ENCODE measurements at places on chromosomes 4 and X. TPM values are rescaled to one million over a fixed set of nuclear protein-coding genes. Genes with fewer than 3 reads are reported as not detected.
A peak's percentile ranks its signal among the peaks of the same experiment; 100 is the strongest.

The ADH1B gene
- total RNA-seq = 127 TPM

DNA sequence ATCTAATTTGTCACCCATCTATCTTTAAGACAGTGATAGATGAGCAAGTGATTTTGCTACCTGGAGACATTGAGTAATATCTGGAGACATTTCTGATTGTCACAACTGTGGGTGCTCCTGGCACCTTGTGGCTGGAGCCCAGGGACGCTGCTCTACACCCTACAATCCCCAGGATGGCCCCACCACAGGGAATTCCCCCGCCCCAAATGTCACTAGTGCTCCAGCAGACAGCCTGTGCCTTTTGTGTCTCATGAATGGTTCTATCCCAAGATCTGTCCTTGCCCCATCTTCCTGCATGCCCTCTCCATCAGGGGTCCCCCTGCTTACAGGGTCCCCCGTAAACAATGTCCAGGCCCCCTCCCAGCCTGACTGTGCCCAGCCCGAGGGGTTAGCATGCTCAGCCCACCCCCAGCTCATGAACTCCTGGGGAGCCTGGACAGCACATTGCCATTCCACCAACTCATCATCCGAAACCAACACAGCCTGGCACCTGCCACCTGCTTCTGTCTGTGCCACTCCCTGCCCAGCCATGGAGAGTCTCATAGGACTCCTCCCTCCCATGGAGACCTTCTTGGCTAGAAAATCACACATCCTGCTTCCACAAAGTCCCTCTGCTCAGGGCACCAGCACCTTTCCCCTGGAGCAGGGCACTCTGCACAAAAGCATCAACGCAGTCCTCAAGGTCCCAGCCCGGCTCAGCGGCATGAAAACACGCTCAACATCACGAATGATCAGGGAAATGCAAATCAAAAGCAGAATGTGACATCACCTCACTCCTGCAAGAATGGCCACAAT is 5.7 kb downstream of the P2RY8 start:
- DNase-seq = no peak

DNA sequence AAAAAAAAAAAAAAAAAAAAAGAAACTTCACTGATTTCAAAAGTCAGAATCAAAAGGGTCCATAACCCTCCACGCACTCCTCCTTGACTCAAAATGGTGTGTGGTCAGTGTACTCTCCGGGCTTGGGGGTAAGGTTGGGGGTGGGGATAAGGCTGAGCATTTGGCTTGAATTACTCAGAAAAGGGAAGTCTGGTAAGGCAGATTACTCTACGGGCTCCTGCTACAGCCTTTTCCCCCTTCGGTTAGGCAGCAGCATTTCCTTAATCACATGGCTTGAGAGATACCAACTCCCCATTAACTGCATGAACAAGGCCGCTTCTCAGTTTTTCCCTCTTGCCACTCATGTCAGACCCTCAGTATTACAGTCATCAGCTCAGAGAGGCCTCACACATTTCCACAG is 135.4 kb upstream of the DUSP21 start:
- no peak for DNase-seq

GRCh38 chr4:1245481-1246051 is 3.4 kb downstream of the CTBP1 start:
- peak; percentile 5 for DNase-seq

DNA sequence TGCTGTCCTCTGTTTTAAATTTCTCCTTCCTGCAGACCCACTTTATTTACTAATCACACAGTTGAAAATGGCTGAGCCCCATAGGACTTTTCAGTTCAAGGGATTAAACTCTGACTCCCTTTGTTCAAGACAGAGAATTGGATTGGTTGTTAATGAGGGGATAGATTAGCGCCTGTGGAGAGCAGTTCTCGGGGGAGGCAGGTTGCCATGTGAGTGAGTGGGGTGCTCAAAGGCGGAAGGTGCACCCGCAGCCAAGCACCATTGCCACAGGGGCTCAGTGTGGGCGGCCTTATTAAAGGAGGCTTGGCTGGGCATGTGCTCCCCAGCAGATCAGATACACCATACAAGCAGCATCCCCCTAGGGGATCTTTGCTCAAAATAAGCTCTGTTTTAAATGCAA is 7.9 kb upstream of the CBR4 start:
- no peak for DNase-seq

The FATE1 gene
- total RNA-seq = not detected

- no peak for DNase-seq
These were observed 33.6 kb downstream of the BCOR start for GRCh38 chrX:40064055-40064597.

DNA sequence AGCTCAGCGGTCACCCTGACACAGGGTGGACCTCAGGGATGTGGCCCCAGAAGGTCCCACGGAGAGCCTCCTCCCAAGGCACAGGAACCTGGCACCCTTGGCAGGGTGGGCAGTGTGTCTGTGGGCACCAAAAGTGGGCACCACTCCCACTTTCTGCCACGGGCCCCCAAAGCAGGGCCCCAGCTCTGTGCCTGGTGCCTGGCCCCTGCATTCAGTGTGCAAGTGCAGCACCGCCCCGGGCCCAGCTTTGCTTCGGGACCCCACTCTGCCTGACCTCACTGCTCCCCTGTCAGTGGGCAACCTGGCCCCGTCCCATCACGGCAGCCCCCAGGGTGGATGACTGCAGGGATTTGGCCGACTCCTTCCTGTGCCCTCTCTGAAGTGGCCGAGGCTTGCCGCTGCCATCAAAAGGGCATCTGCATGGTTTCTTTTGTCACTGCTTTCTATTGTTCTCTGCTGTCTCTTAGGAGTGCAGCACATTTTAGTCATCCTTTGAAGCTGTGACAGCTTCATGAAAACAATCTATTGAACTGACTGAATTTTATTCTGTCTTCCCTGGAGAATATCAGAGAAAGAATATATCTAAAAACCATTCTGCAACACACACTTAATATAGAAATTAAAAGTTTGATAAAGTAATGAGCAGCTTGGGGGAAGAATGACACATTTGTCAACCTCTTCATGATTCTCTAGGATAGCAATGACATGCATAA is 302.4 kb downstream of the FAM47B start:
- no peak for DNase-seq

DNA sequence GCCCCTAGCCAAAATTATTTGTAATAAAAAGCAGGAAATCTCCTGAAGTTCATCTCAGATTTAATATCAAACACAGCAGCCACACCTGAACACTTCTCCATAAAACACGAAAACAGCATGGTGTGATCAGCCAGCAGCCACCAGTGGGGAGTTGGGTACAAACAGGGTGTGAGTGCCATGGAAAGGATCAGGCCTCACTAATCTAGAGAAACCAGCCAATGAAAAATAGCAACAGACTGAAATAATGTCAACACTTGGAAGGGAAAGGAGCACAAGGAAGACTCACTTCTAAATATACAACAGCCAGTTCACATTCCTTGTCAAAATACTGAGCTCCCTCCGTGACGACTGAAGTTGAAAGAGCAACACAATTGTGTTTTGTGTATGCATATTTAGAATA is 46.0 kb downstream of the SLC7A11 start:
- DNase-seq = no peak

- no peak for DNase-seq
These were observed 10.1 kb downstream of the PDLIM3 start for GRCh38 chr4:185524888-185525863.

The MAGEA2 gene
- total RNA-seq = not detected

The SH2D1A gene
- total RNA-seq = 0.11 TPM

The ACE2 gene
- total RNA-seq = 23.3 TPM

DNA sequence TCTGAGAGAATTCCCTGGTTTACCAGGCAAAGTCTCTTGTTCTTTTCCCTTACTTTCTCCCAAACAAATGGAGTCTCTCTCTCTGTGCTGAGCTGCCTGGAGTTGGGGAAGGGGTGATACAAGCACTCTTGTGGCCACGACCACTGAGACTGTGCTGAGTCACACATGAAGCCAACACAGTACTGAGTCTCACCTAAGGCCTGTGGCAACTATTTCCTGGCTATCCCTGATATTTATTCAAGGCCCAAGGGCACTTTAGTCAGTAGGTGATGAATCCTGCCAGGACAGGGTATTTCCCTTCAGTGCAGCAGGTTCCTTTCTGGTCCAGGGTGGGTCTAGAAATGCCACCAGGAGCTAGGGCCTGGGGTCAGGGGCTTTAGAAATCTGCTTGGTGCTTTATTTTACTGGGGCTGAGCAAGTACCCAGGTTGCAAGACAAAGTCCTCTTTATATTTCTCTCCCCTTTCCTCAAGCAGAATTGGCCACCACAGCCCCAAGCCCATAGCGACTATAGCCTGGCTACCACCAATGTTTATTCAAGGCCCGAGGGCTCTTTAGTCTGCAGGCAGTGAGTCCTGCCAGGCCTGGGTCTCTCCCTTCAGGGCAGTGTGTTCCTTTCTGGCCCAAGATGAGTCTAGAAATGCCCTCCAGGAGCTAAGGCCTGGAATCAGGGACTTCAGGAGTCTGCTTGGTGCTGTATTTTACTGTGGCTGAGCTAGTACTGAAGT is 10.5 kb downstream of the ARL13A start:
- no peak for DNase-seq

DNA sequence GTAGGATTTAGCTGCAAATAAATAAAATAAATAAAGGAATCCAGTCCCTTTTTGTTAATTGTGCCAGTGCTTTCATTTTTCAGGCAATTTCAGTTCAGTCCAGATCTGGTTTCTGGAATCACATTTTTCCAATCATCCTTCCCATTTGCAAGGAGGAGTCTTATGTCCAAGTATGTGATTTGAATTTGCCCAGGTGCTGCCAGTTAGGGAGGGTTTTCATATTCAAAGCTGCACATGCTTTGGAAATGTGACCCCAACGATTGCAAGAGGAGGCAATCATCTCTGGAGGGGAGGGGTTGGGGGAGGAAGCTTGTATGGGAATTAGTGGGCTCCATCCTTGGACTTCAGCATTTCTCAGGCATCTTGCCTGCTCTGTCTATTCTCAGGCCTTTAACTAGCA is 4.4 kb downstream of the PLAC1 start:
- DNase-seq = no peak

DNA sequence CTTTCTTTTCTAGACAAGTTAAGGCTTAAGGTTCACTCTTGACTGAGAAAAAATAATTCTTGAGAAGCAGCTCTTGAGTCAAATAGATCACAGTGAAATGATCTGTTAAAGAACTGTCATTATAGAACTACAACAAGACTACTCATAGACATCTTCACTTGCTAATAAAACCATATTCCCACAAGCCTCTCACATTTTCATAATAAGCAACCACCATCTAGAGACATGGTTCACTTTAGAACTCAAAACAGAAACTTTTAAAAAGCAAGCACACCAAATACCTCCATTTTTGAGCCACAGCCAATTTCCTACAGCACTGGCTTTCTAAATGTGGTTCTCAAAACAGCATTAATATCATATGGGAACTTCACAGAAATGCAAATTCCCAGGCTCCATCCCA is 309.5 kb downstream of the TMA16 start:
- no peak for DNase-seq

The ATP2B3 gene
- total RNA-seq = not detected

- DNase-seq = no peak
These were observed at the start of gene PDZD4 for GRCh38 chrX:153829799-153830639. Gene PDZD4 (minus strand): TSS chrX:153830544. CDS start chrX:153830298, 246 bp downstream.

GRCh38 chr4:48668254-48669017 is 111.6 kb downstream of the FRYL start:
- DNase-seq = no peak

The UGT2B11 gene
- total RNA-seq = not detected

DNA sequence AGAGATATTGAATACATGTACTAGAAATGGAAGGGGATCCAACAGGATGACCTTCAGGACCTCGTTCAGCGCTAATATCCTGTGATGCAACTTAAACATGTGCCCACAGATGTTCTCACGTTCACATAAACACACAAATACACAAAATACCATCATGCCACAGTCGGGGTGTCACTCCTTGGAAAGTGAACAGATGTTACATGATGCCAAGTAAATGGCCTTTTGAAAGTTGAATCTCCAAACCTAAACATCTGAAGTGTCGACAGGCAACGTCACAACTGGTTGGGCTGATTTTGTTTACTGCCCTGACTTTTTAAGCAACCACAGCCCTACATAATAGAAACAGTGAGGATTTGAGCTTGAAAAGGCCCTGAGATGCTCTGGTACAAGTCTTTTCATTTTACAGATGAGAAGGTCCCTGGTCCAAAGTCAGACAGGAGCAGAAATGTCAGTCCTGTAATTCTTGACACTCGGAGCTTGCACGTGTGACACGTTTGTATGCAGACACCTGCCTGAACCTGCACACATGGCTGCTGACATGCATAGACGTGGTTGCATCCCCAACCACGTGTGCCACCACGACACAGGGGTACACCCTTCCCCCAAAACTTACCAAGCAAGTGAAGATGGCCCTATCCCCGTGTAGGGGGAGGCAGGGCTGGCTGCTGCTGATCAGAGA is 23.5 kb upstream of the BCORL1 start:
- DNase-seq = no peak

DNA sequence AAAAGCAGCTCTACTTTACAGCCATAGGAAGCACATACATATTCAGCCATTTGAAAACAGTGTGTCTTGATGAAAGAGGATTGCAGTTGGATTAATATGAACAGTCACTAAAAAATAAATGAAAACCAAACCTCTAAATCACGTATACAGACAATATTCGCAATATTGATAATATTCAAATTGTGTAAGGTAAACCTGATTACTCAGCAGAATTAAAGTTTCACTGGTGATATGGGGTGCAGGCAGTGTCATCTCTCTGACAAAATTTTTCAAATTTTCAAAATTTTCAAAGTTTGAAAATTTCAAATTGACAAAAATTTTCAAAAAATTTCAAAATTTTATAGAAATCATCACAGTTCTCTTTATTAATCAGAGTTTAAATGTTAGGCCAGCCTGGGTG is 55.7 kb downstream of the FAT4 start:
- no peak for DNase-seq

The STK32B gene
- 0.28 TPM for total RNA-seq

The CCNA2 gene
- total RNA-seq = 0.22 TPM

DNA sequence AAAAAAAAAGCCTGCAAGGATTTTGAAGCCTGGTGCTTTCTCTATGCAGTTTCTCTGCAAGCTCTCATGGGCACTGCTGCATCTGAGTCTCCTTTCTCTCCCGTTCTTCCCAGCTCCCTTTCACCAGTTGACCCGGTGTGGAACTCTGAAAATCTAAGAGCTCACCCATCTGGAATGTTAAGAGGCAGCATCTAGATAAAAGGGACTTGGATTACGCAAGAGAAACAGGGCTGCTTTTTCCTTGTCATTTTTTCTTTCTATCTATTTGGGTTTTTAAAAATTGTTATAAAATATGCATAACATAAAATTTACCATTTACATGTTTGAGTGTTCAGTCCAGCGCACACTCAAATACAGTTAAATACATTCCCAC is 95.2 kb upstream of the RPS6KA3 start:
- no peak for DNase-seq

DNA sequence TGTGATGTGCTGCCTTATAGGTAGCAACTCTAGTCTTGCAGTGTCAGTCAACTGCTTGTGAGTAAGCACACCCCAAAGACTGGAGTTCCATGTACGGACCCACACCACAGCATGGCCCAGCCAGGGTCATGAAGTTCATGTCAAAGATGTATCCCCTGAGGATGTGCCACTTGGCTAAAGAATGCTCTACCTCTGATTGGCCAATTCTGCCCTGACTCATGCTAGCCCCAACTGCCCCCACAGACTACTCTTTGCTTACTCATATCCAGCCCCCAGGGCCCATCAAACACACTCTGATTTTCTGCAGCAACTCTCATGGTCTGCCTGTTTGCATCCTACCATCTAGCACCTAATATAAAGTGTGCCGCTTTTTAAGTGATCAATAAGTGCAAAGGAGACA is 62.5 kb downstream of the CHRDL1 start:
- no peak for DNase-seq
